ENCODE measurements at places on chromosomes 6 and 20.

GRCh38 chr6:76435174-76435573 is 362.7 kb upstream of the IMPG1 start:
- DNase-seq, result no peak

DNA sequence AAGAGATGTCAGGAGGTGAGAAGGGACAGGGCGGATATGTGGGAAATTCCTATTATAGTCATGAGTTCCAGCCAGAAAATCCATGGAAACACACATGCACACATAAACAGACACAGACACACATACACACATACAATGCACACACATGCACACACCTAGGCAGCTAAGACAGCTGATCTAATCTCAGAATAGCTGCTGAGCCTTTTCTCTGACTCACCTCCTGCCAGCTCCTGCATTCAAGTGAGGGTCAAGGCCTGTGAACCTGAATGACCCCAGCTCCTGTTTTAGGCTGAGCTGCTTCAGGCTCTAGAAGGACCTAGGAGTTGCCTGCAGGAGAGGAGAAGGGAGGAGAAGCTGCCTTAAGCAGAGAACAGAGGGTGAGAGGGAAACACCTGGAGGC is 21.6 kb upstream of the RAET1L start:
- DNase-seq, result no peak

DNA sequence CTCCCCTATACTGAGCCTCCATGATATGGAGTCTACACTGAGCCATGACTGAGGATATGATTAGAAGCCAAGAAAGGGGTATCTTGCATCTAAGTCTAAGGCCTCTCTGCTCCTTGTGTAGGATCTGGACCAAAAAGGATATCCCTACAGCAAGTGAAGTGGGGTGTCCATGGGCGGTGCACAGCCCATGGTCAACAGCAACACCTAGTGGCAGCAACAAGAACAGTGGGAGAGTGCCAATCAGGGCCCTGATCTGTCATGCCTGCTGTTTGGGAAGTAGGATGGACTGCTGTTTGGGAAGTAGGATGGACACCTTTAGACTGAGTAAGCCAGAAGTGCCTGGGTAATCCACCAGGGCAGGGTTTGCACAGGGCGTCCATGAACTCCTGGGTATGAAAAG is 22.4 kb downstream of the PTGIS start:
- DNase-seq, result no peak

DNA sequence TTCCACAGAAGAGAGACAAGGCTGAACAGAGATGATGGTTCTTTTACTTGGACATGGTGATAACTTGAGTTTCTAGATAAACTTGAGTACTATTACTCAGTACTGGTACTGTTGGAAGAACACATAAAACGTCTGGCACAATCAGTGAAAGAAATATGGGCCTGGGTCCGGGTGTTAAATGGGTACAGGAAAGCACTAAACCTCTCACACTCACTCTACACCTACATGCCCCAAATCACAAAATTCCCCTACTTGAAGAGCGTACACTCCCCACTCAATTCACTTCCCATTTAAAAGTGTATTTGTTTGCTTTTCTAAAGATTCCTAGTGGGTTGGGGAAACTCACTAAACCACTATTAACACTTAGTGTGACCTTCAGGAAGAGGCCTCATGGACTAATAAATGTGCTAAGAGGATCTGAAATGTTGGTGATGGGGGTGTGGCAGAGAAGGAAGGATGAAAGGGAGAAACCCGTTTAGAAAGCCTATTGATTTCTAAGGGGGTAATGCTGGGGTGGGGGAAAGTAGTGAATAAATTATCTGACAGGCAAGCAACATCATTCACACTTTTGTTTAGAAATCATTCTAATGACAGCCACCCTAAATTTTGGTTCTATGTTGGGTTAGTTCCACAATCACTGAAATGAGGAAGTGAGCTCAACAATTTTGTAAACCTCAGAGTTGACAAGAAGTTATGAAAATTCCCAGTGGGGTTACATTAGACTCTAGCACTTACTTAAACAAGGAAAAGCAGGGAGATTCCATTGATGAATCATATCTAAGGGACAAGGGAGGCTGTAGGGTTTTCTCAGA is 222.6 kb upstream of the MARCKS start:
- DNase-seq, result no peak

DNA sequence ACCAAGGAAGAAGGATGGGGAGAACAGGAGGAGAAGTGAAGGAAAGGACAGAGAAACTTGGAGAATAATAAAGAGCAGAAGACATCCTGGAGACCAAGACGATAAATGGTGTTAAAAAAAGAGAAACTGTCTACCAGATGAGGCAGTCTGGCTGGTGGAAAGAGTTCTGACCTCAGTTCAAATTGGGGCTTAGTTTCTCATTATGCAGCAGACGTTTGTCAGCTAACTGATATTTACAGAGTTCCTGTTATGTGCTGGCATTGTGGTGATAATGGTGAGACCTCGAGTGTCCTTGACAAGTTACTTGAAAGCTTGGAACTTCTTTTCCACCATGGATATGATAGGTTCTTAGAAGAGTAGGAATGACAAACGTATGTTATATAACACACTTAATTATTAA is 142.7 kb downstream of the LRRC1 start:
- no peak for DNase-seq

DNA sequence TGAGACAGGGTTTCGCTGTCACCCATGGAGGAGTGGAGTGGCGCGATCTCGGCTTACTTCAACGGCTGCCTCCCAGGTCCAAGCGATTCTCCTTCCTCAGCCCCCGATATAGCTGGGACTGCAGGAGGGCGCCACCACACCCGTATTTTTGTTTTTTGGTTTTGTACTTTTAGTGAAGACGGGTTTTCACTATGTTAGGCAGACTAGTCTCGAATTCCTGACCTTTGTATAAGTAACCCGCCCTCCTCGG is 115.4 kb upstream of the BTN3A2 start:
- DNase-seq, result no peak

DNA sequence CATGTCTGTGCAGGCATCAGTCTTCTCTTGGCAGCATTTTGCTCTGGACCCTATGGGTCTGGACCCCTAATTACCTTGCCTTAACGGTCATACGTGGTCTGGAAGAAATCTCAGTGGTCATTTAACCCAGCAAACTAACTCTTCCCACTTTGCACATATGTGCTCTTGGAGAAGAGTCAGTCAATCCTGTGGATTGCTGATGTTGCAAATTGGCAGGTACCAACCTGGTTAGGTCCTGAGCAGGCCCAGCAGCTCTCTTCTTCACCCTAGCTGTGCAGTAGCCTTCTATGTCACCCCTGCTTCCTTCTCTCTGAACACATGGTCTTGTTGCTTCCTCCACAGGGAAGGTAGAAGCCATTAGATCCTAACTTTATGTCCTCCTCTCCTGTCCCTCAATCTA is 1.6 kb downstream of the CEP43 start:
- peak; percentile 22 for DNase-seq

DNA sequence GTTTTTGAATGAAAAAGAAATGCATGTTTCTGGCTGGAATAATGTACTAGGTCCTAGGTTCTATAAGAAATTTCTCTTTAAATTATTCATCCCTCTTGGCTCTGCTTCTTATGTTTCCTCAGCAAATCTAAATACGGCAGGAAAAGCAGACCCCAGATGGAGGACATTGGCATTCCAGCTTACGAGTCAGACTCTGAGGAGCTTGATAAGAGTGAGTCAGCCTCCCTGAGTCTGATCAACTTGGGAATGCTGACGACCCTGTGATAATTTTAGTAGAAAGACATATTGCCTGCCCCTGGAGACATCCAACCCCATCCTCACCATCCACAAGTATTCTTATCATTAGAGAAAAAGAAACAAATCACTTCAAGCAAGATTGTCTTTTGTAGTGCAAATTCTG is 509.7 kb upstream of the MARCKS start:
- DNase-seq, result no peak

DNA sequence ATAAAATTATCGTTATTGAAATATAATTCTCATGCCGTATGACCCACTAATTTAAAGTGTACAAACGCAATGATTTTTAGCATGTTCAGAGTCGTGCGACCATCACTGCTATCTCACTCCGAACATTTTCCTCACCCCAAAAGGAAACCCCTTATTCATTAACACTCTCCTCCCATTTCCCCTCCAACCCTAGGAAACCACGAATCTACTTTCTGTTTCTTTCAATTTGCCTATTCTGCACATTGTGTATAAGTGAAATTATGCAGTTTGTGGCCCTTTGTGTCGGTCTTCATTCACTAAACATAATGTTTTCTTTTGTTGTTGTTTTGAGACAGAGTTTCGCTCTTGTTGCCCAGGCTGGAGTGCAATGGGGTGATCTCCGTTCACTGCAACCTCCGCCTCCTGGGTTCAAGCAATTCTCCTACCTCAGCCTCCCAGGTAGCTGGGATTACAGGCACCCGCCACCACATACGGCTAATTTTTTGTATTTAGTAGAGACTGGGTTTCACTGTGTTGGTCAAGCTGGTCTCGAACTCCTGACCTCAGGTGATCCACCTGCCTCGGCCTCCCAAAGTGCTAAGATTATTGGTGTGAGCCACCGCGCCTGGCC is 99.7 kb upstream of the ZNF217 start:
- no peak for DNase-seq

GRCh38 chr20:52060794-52061714 is 130.5 kb downstream of the ZFP64 start:
- DNase-seq, result no peak

DNA sequence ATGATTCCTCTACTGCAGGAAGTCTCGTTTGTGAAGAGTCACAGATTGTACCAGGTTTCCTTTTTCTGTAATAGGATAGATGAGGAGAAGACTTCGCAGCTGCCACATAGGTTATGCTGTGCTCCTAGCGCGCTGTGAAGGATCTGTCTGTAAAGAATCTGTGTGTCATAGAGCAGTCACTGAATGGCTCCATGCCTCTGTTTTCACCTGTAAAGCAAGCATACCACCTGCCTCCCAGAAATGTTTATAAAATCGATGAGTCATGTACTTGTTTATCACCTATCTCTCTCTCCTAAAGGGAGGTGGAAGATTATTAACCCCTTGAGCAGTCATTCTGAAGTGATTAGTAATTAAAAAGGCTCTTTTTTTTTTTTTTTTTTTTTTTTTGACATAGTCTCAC is 86.6 kb downstream of the TFAP2B start:
- no peak for DNase-seq

GRCh38 chr20:44688053-44688625 is 27.0 kb upstream of the CCN5 start:
- DNase-seq, result no peak
